ENCODE measurements at places on chromosomes 4 and X.
A peak's percentile ranks its signal among the peaks of the same experiment; 100 is the strongest.

GRCh38 chr4:36921476-36922216, 322.9 kb upstream of the NWD2 start:
- DNase-seq = no peak

DNA sequence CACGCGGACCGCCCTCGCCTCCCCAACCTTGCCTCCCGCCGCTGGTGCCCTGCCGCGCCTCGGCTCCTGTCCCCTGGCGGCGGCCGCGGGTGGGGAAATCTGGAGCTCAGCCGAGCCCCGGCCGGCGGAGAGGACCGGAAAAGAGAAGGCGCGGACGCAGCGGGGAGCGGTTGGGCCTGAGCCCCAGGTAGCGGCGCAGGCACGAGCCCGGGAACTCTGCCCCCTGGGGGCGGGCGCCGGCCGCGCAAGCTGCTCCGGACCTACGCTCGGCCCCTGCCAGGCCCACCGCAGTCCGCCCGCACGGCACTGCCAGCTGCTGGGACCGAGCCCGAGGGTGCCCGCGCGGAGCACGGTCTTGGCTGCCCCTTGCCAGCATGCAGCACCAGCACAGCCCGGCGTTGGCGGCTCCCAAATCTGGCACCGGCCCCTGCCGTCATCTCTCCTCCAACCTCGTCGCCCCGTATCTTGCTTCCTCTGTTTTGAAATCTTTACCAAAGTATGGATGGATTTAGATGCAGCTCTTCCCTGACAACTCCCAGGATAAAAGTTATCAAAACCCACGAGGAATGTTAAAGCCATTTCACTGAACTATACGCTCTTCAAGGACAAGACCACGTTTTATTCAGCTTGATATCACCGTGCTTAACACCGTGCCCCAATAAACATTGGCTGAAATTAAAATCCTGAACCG, at the start of gene PRSS12:
PRSS12 (minus strand) TSS at position 161 of the 691 bp plus-strand sequence. CDS start 283 bp downstream, outside the sequence.
- DNase-seq = no peak

DNA sequence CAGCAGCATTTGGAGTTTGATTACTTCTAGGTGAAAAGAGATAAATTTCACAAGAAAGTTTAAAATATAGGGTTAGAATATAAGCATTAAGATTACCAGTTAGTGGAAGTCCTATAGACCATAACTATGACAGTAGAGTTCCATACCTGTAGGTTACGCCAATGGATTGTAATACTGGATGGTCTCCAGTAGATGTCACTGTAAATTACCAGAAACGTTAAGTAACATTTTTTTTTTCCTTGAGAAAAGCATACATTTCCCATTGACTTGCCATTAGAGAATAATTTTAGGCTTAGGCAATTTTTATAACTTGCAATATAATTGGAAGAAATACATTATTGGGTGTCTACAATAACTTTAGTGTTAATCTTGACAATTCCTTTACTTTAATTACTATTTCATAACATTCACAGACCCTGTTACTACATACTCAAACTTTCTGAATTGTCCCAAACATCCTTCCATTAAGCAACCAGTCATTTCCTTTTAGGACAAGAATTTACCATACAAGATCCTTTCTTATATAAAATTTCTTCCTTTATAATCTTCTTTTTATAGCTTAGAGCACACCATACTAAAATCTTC, 304.1 kb upstream of the TECRL start:
- DNase-seq = no peak

DNA sequence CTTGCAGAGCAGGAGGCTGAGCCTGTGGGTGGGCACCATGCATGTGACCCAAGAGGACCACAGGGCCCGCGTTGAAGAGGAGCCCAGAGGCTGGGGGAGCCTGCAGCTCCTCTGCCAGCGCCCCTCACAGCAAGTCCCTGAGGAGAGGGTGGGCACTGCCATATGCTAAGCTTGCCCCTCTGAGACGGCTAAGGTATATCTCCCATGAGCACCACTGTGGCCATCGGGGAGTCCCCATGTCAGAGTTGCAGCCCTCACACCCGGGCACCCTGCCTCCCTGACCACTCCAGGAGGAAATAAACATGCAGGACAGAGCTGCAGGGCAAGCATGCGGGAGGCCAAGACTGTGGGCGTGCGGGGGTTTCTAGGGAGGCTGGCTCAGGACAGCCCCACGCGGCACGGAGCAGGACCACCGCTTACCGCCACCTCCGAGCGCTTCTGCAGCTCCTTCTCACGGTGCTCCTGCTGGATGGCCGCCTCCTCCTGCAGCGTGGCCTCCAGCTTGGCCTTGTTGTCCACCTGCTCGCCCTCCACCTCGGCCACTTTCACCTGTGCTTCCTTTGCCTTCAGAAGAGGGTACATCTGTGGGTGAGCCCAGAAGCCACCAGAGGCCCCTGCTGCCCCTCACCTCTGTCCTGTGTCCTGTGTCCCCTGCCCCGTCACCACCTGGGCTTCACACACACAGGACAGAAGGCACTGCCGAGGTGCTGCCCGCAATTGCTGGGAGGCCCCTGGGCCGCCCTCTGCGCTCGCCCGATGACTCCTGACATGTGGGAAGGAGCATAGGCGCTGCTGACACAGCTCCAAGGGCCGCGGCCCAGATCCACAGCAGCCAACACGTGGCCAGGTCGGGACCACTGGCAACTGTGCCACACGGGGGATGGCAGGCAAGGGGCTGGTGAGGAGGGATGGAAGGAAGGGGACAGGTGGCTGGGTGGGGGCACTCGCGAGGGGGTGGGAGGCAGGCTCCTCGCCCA, 29.8 kb downstream of the FGFR3 start:
- no peak for DNase-seq

- DNase-seq = no peak
Measured at GRCh38 chrX:153693216-153694086, 5.7 kb downstream of the SLC6A8 start.

GRCh38 chr4:57117491-57117890, 7.3 kb upstream of the IGFBP7 start:
- no peak for DNase-seq

- no peak for DNase-seq
Measured at GRCh38 chr4:163462556-163462955, 11.0 kb downstream of the TKTL2 start.

DNA sequence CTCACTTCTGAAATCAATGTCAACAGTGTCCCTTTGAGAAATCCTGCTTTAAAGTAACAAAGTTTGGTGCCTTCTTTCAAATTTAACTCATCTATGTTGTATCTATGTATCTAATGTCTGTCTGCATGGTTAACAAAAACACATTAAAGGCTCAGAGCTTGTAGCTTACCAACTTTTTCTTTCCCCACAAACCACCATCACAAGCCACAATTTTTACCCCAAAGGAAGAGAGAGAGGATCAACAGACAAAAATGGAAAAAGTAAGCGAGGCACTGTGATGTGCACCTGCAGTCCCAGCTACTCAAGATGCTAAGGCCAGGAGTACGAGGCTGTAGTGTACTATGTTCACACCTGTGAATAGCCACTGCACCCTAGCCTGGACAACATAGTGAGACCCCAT, 17.2 kb downstream of the ATRX start:
- no peak for DNase-seq

DNA sequence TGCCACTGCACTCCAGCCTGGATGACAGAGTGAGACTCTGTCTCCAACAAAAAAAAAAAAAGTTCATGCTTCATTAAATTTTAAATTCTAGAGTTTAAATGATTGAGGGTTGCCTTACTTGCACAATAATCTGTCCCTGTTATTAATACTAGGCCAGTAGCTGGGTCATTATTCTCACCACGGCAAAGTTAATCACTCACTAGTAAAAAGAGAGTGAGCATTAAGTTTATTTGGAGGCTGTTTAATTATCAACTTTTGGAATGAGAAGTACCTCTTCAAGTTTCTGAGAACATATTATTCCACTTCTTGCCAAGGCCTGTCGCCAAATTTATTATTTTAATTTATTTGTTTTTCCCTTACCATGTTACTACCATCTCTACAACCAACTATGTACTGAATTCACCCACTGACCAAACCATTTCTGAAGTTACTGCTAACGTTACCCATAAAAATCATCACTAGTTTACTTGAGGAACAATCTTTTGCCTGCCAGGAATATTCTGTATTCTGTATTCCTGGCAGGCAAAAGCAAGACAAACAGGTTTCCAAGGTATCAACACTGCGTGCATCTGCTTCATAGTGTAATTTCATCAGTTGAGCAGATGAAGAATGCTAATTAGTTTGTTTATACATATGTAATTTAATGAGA, 26.5 kb downstream of the GUCY1A1 start:
- DNase-seq = no peak

DNA sequence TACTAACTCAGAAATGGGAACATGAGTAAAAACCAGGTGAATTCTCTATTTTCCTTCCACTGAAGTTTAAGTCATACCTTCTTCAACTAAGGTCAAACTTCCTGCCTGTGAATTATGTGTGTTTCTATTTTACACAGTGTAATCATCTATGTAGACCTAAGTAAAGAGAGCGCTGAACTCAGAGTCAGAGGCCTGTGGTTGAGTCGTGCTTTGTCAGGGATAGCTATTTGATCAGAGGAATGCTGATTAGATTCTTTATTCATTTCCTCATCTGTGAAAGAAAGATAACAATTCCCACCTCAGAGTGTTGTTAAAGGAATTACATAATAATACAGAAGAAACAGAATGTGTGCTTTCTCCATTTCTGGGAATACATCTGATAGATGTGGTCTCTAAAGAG, 654.1 kb downstream of the STIM2 start:
- DNase-seq = no peak

GRCh38 chrX:124594017-124594651, 247.8 kb downstream of the SH2D1A start:
- DNase-seq = no peak

DNA sequence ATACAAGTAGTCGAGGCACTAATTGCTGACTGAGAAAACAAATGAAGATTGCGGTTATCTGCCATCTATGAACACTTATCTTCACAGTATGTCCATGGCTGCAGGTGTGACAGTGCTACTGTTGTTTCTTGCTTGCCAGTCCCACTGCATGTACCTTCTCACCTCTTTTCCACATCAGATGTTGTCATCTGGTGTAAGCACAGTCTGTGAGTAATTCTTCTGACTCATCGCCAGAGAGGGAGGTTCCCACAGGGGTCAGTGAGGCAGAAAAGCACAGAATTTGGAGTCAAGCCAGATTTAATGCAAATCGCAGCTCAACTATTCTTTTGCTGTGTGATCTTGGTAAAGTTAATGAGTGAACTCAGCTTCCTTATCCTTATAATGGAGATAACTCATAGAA, 144.4 kb downstream of the GLRA2 start:
- peak; percentile 36 for DNase-seq

- DNase-seq = no peak
Measured at GRCh38 chr4:123255971-123256370, 140.6 kb upstream of the SPRY1 start.

DNA sequence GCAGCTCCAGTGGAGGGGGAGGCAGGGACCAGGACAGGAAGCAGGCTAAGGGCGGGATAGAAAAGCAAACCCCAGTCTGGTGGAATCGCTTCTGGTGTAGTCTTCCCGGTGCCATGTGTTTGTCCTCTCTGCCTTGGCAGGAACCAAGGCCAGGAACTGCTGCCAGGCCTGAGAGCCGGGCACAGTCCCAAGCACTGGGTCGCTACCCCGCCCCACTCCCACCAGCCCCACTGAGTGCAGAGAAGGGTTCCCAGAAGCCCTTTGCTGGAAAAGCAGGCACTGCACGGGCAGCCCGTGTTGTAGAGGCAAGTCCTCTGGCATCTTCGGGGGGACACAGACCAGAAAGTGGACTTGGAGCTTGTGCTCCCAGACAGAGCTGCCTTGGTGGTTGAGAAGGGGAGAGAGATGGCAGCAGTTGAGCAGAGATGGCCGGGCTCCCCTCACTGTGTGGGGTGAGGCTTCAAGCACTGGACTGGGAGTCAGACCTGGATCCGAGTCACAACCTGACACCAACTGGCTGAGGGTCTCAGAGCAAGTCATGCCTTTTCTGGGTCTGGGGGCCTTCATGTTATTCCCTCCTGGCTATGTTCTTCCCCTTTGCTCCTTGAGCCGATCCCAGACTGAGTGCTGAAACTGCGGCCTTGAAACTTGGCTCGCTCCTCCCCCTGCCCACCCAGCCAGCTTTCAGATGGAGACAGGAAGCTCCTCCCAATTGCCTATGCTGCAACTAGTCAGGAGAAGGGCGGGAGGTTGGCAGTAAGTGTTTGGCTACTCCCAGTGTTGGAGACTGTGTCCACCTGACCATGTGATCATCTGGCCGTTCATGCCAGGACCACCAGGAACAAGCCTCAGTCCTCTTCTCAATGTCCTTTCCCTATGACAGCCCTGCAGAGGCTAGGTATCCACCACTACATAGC, 59.7 kb upstream of the MTM1 start:
- DNase-seq = no peak

DNA sequence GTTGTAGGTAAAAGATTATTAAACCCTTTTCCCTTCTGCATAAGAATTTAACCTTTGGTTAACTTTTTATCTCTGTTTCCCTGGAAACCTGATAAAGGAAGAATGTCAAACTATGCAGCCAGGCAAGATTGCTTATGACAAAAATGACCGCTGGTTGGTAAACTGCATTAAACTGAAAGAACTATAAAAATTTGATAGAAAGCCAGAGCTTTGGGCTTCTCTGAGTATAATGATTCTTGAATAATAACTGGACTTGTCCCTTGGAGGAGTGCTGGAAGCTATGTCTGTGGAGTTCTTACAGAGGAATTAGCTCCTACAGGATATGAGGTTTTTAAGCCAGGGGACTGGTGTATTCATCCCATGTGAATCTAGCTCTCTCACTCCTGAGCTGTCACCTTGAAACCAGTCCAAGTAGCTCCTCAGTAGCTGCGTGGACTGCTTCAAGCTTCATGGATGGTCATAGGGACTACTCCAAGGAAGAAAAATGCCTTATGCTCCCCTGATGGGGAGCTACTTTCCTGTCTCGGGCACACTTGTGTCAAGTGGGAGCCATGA, 52.0 kb downstream of the RASL11B start:
- no peak for DNase-seq

DNA sequence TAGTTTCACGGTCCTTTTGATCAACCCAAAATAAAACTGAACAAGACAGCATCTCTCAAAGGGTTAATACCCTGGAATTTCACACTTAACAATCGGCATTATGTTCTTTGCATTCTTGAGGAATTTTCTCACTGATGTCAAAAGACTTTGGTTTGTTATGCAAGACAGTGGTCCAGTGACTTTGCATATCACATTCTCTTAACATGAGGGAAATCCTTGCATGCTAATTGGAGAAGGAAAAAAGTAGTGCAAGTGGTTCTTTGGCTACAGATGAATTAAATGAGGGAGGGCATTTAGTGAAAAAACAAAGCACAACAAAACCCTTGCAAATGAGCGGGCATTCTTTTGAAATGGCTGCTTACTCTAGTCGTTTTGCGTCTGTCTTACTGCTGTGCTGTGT, 105.1 kb upstream of the LIMCH1 start:
- DNase-seq = peak; percentile 9
